Epithelial cell of proximal tubule (primary cell): ENCODE measurements at places on chromosomes 12 and 14.

DNA sequence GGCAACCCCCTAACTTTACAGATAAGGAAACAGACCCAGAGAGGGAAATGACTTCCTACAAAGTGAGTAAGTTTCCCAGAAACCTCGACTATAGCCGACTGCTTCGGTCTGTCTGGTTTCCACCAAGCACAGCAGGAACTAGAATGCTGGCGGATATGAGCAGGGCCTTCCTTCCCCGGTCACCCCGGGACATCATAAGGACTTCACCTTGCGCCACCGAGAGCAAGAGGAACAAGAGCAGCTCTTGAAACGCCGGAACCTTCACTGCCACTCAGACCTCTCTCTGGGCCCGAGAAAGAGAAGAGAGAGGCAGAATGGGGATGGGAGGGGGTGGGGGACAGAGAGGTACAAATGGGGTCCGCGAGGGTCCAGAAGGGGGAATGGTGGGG, 29.4 kb upstream of the GPR68 start:
- DNase-seq = no peak

DNA sequence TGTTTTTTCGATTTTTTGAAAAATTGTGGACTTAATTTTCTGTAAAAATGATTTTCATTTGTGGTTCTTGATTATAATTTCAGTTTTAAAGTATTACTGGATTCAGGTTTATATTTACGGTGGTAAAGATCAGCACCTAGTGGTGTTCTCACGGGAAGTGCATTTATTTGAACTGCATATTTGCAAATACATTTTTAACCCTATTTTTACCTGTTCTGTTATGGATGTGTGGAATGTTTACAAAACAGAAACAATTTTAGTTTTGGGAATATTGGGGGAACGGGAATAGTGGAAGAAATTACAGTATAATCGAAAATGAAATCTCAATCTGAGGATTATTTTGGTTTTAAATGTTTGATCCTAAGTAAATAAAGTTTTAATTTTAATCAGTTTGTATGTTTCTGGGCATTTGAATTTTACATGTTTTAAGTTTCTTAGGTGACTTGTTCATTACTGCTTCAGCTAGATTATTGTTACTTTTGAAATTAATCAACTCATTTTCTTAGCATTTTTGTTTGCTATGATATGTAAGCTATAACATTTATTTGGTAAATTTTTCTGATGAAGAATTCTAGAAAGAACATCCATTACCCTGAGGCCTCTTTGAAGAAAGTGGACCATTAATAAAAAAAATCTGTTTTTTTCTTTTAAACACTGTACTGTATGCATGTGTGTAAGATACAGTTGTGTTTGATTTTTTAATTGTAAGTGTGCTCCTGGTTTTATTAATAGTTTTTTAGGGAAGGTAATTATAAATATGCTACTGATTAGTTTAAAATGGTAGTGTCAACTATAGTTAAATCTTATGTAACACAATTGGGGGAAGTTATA, 942 bp downstream of the ATF7IP start:
- DNase-seq = no peak

- DNase-seq = no peak
Observed at GRCh38 chr12:117538926-117539325, 177.5 kb upstream of the NOS1 start.

- DNase-seq = no peak
Observed at GRCh38 chr14:59619061-59619460, 42.4 kb upstream of the CCDC175 start.

DNA sequence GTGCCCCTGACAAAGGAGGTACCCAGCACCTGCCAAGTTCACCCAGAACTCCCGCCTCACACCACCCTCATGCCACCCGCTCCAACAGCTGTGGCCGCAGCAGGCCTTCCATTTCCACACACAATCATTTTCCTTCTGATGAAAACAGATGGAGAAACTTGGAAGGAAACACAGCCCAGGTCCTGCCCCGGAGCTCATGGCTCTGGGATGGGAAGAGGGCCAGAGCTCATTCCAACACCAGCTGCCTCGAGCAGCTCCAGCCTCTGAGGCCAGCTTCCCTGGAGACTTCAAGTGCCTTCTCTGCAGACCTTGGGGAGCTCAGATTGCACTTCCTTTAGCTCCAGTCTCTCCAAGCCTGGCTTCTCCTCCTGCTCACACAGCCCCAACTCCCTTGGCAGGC, 55.1 kb upstream of the CMKLR1 start:
- DNase-seq = no peak

DNA sequence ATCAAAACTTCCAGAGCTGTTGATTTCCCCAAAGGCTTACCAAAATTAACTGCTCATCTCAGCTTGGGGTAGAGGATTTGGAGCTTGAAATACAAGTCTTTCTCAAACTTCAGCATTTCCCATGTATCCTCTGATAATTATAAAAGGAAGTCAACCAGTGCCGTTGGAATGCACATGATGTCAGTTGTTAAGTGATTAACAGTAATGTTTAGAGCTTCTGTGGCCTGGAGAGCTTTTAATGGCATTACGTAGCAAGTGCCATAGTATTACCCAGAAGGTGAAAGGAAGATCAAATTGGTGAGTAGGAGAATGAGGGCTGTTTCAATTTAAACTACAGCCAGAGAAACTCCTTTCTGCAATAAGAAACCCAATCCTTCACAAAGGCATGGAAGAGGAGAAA, 62.5 kb upstream of the PTPRR start:
- DNase-seq = peak; percentile 31

GRCh38 chr14:51121096-51121495, 26.2 kb upstream of the TRIM9 start:
- DNase-seq = no peak

DNA sequence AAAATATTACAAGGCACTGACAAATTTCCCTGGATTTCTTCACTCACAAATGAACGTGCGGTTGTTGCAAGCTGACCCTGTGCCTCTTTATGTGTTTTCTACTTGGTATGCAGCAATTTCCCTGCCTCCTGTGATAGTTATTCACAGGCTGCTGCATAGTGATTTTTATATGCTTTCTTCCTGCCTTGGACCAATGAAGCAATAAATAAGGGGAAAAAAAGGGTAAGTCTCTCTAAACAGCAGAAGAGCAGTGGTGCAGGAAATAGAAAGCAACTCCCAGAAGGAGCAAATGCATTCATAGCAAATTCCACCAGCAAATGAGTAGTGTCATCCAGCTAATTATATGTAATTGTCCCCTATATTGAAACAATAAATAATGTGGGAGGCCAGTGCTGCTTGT, 737.9 kb downstream of the GALC start:
- DNase-seq = peak; percentile 27

GRCh38 chr14:55799508-55800095, 219.6 kb downstream of the KTN1 start:
- DNase-seq = no peak

DNA sequence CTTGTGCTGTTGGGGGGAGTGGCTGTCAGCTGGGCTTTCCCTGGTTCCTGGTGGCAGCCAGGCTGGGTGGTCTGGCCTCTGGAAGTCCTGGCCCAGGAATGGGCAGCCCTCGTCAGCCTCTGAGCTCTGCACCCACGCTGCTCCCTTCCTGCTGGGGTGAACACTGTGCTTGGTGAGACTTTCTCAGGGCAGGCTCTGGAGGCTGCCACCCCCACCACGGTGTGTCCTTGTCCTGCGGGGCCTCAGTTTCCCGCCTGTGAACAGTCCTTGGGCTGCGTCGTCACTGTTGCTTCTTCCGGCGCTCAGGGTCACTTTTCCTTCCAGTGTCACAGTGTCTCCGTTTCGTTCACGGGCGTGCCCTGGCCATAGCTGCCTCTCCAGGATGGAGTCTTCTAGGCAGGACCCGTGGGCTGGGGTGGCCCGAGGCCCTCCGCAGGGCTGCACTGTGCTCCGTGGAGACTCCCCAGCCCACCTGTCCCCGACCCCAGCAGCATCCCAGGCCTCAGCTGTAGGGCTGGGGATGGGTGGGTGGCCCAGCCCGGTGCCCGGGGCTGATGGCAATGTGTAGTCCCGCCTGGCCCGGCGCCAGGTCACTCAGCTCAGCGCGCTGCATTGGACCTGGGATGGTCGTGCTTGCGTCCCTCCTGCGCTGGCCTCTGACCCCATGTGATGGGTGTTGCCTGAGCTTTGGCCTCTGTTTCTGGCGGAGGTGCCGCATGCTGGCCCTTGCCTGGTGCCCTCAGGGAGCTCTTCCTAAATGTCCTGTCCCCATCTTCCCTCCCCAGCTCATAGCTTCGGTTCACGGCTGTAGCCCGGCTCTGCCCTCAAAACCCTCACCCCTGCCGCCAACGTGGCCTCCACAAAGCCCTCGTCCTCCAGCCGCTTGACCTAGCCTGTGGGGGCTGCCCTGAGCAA, 6.8 kb downstream of the KIF26A start:
- DNase-seq = no peak

DNA sequence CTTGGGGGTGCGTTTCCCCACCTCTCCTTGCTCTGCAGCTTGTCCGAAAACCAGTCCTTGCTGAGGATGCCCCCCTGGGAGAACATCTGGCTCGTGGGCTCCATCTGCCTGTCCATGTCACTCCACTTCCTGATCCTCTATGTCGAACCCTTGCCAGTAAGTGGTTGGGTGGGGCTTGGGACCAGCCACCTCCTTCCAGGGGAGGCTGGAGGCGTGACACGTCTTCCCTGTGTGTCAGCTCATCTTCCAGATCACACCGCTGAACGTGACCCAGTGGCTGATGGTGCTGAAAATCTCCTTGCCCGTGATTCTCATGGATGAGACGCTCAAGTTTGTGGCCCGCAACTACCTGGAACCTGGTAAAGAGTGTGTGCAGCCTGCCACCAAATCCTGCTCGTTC, 57.5 kb downstream of the ANAPC7 start:
- DNase-seq = no peak

DNA sequence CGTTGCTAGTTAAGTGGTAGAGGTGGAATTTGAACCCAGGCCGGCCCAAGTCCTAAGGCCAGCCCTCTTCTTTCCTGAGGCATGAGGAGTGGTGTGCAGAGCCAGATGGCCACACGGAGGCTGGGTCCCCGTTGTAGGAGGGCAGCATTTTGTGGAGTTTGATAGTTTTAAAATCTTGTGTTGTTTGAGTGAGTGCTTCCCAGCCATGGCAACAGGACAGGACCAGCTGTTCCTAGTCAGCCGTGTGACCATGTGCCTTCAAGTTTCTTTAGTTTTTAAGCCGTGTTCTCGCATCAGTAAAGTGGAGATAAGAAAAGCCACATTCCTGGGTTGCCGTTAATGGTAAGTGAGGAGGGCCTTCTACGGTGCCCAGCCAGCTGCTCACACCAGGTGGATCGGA, 44.4 kb downstream of the UBE3B start:
- no peak for DNase-seq

DNA sequence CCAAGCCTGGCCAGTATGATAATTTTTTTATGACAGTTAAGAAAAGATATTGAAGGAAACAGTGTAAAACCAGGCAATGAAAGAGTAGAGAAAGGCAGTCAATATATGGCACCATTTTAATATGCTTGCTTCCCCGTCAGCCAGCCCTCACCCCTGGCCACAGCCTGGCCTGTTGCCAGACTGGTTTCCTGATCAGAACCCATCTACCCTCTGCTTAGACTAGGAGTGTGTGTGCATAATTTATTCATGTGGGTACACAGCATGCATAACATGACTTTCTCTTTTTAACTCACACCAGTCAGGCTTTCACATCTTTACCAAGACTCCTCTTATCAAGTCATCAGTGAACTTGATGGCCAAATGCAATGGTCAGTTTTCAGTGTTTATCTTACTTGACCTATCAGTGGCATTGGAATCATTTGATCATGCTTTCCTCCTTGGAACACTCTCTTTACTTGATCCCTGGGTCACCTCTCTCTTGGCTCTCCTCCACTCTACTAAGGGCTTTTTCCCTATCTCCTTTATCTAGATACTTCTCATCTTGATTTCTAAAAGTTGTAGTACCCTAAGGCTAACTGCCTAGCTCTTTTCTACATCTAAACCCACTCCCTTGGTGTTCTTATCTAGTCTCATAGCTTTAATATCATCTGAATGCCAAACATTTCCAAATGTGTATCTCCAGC, 10.0 kb upstream of the GPR19 start:
- DNase-seq = no peak

DNA sequence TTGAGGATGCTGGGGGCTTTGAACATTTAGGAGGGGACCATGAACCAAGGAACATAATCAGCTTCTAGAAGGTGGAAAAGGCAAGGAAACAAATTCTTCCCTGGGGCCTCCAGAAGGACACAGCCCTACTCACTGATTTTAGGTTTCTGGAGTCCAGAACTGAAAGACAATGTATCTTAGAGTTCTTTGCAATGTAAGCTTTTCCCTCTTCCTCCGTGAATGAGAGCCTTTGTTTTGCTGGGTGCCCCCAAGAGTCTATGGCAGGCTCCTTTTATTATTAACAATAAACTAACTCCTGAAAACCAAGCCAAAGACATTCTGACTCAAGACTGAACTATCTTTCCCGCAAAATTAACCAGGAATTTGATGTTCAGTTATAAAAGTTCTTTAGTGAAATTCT, 204.1 kb downstream of the STXBP6 start:
- no peak for DNase-seq

GRCh38 chr12:116598311-116599284, 39.4 kb downstream of the MAP1LC3B2 start:
- DNase-seq = no peak

GRCh38 chr14:90451443-90451842, 54.6 kb downstream of the CALM1 start:
- DNase-seq = no peak

GRCh38 chr14:54002653-54003052, 46.0 kb upstream of the BMP4 start:
- no peak for DNase-seq

- no peak for DNase-seq
Observed at GRCh38 chr14:90534838-90535555, 138.2 kb downstream of the CALM1 start.

GRCh38 chr12:44875954-44876543, at the start of gene NELL2:
NELL2 (minus strand) TSS chr12:44876315; CDS start chr12:44875869, 446 bp downstream.
- no peak for DNase-seq

GRCh38 chr12:74897425-74898211, 312.0 kb downstream of the KCNC2 start:
- no peak for DNase-seq

- DNase-seq = no peak
Observed at GRCh38 chr14:60975551-60975950, 5.3 kb downstream of the TRMT5 start.

DNA sequence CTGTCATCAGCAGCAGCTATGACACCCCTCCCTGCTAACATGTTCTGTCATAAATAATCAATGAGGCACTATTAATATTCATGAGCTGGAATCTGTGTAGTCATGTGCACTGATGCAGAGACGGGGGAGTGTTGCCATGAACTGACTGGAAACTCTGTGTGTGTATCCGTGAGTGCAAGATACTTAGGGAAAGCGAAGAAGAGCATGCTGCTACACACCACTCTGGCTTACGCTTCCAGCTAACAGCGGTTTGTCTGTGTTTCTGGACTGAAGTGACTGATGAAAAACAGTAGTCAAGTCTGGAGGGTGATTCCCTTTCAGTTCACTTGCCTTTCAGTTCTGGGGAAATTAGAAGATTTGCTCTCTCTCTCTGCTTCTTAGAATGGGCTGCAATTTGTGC, 249.4 kb downstream of the PDZRN4 start:
- DNase-seq = peak; percentile 9
